Smooth muscle cell of the pulmonary artery (primary cell): ENCODE measurements at places on chromosomes 1 and 21. TPM values are rescaled to one million over a fixed set of nuclear protein-coding genes. Genes with fewer than 3 reads are reported as not detected.

The ZYG11A gene
- 0.20 and 1.0 TPM in 2 replicates for total RNA-seq

The RHD gene
- not detected in 2 replicates for total RNA-seq

The OLFML3 gene
- total RNA-seq = 24.8 and 36.4 TPM in 2 replicates

The DTL gene
- total RNA-seq = 2.0 and 6.3 TPM in 2 replicates

The PPIE gene
- 26.9 and 28.2 TPM in 2 replicates for total RNA-seq

The PGM1 gene
- total RNA-seq = 124 and 178 TPM in 2 replicates

The ZFP69 gene
- 2.1 and 3.1 TPM in 2 replicates for total RNA-seq

The MRAP gene
- total RNA-seq = 0.13 TPM in 1 of 2 replicates, not detected in the other

The RER1 gene
- 112 TPM in 2 replicates for total RNA-seq

The ARTN gene
- total RNA-seq = 0.07 and 0.63 TPM in 2 replicates

The NCAM2 gene
- total RNA-seq = 3.1 and 9.1 TPM in 2 replicates

The PSRC1 gene
- total RNA-seq = 1.8 and 4.7 TPM in 2 replicates

The IRF2BP2 gene
- total RNA-seq = 106 and 128 TPM in 2 replicates

The NLRP3 gene
- 0.33 TPM in 2 replicates for total RNA-seq

The C1orf50 gene
- 2.9 and 3.3 TPM in 2 replicates for total RNA-seq

The SRP9 gene
- total RNA-seq = 169 and 219 TPM in 2 replicates

The RNPC3 gene
- total RNA-seq = 3.1 and 4.2 TPM in 2 replicates

The C1orf185 gene
- total RNA-seq = not detected in 2 replicates

The ROR1 gene
- total RNA-seq = 12.6 and 16.6 TPM in 2 replicates

The CYP4A11 gene
- total RNA-seq = not detected in 2 replicates

The CYP2J2 gene
- total RNA-seq = 0.07 TPM in 1 of 2 replicates, not detected in the other

The XCL2 gene
- total RNA-seq = not detected in 2 replicates

The C21orf58 gene
- total RNA-seq = 3.9 and 4.6 TPM in 2 replicates

The CGN gene
- 0.13 TPM in 1 of 2 replicates, not detected in the other for total RNA-seq

The EDN2 gene
- not detected in 2 replicates for total RNA-seq

The USH2A gene
- under 0.01 TPM in 1 of 2 replicates, not detected in the other for total RNA-seq

The ALX3 gene
- not detected in 2 replicates for total RNA-seq

The AMPD1 gene
- total RNA-seq = not detected in 2 replicates

The SPTA1 gene
- under 0.01 and 0.10 TPM in 2 replicates for total RNA-seq

The CDA gene
- total RNA-seq = 0.39 and 0.92 TPM in 2 replicates

The EPHA8 gene
- not detected in 2 replicates for total RNA-seq

The TLCD4 gene
- total RNA-seq = 0.26 and 1.2 TPM in 2 replicates

The SLC30A10 gene
- total RNA-seq = 0.07 TPM in 1 of 2 replicates, not detected in the other

The FOXD2 gene
- total RNA-seq = 0.10 and 0.20 TPM in 2 replicates

The REG4 gene
- total RNA-seq = not detected in 2 replicates

The PARP1 gene
- 73.8 and 75.6 TPM in 2 replicates for total RNA-seq

The FCER1G gene
- total RNA-seq = not detected in 2 replicates

The ADGRL4 gene
- total RNA-seq = 34.7 and 58.7 TPM in 2 replicates

The ADORA1 gene
- total RNA-seq = 0.65 and 0.96 TPM in 2 replicates
